ENCODE measurements at places on chromosomes 6 and 20.

- ATAC-seq, result no peak
These were observed 25.7 kb upstream of the POU3F2 start for GRCh38 chr6:98808541-98809210.

DNA sequence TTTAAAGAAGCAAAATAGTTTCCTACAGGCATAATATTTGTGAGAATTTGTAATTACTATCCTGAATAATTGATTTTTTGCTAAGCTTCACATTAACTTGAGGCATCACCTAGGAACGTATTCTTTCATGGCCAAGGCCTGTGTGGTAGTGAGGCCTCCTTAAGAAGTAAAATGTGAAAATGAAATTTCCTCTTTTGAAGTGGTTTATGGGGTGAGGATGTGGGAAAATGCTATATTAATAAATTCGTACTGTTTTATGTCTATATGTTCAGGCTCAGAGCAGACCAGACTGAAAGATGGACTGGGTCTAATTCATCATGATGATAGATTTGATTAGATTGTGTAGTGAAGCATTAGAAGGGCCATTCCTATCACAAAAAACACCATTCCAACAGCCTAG is 33.1 kb downstream of the MYLIP start:
- no peak for ATAC-seq

- no peak for ATAC-seq
These were observed 14.8 kb upstream of the ADGB start for GRCh38 chr6:146583966-146584365.

DNA sequence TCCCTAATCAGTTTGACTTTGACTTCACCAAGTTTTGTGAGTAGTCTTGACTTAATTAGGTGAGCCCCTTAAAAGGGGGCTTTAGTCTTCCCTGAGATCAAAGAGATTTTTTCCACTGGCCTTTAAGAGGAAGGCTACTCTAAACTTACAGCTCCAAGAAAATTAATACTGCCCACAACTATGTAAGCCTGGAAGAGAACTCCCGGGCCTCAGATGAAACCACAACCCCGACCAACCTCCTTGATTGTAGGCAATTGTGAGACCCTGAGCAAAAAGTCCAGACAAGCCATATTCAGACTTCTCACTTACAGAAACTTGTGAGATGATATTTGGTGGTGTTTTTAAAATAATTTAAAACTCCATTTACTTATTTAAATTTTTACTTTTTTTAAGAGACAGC is 18.1 kb downstream of the SNX3 start:
- no peak for ATAC-seq

DNA sequence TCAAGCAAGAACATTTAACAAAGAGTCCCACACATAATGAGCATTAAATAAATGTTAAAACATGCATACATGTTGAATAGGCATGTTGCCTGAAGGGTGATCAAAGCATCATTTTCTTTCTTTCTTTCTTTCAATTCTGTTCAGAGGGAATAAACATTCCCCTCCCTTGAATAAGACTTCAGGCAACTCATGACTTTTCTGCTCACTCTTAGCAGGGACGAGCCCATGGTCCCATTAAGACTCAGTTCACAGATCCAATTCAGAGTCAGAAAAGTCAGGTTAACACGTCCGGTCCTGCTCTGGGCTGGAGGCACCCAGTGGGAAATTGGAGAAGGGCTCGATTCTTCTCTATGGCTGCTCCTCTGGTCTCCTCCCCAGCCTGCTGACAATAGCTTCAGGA is 181.7 kb downstream of the ZNF217 start:
- ATAC-seq, result no peak

DNA sequence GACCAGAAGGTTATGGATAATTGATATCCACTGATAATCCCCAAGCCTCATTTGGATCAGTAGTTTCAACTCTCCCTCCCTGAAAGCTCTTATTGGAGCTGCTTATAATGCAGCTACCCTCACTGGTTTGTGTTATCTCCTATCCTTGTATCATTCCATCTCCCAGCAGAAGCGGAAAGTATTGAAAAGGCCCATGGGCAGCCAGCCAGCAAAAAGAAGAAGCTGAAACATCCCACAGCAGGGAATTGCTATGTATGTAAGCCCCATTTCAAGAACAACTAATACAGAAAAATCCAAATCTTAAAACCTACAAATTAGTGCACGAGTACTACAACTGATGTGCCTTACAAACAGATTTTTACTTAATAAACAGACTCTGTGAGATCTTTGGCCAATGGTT is 269.0 kb upstream of the ECI2 start:
- no peak for ATAC-seq

GRCh38 chr20:15817351-15817750 is 755.9 kb downstream of the KIF16B start:
- ATAC-seq, result no peak
